ENCODE measurements at places on chromosomes 12 and 14. TPM values are rescaled to one million over a fixed set of nuclear protein-coding genes. Genes with fewer than 3 reads are reported as not detected.

- peak; percentile 56 for DNase-seq
These were observed 795 bp downstream of the STAT6 start for GRCh38 chr12:57110104-57111030.

The JPH4 gene
- total RNA-seq: not detected

DNA sequence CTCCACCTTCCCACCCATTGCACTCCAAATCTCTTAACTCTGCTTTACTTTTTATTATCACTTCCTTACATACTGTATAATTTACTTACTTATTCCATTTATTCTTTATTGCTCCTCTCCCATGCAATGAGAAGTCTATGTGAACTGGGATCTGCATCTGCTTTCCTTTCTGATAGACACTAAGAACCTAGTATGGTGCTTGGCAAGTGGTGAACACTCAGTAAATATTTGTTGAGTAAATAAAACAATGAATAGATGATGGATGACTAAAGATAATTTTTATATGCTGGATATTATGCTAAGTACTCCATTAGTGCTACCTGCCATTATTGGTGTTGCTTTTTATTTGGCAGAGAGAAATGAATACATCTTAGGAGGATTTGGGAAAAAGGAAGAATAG lies 151.0 kb downstream of the TPH2 start:
- DNase-seq: no peak

DNA sequence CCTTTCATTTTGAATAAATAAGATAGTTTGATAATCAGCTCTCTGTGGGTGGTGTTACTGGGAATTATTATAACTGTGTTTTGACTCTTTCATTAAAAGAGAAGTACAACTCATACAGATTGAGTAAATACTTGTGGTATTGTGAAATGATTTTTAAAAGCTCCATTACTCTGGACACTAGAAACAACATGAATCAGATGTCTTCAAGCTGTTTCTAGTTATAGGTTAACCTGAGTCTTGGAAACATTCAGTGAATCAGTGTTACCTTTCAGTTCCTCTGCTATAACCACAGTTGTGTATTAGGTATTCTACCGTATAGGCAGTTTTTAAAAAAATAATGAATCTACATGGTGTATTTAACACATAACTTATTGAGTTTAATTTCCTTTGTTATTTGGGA lies 128.4 kb upstream of the SSTR1 start:
- DNase-seq: no peak

GRCh38 chr12:46177837-46178608 lies 90.8 kb downstream of the SLC38A1 start:
- DNase-seq: no peak

DNA sequence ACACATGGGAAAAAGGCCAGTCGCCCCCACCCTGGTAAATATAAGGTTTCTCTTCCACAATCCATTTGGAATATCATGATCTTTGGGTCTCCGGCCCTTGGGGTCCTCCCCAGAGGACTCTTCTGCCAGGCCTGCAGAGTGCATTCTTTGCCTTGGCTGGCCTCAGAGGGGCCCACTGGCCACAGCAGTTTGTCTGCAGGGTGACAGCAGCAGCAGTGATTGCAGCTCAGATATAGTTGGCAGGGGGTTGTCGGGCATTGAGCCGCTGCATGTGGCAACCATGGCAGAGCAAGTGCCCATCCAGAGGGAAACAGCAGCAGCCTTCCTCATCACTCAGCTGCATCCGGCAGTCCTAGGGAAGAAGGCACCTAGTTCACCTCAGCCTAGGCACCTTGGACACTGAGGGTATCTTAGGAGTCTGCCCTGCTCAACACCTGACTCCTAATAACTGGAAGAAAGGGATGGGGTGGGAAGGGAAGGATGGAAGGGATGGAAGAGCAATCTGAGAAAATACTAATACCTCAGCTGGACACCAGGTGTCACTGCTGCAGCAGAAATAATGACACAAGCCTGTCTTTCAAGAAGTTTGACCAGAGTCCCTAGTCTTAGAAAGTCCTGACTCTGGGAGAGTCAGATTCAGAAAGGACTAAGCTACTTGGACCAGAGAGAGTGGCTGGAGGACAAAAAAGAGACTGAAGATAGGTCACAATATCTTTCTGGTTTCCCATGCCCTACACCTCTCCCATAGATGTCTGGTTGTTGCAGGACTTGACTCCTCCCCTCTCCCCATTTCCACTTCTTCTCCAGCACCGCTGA lies 8.9 kb downstream of the AJUBA start:
- no peak for DNase-seq

- peak; percentile 40 for DNase-seq
These were observed at the start of gene LGALS3 for GRCh38 chr14:55129086-55129427. LGALS3 (plus strand) TSS chr14:55129252; CDS start chr14:55137374, 8,122 bp downstream.

The ING4 gene
- total RNA-seq: 15.0 TPM

DNA sequence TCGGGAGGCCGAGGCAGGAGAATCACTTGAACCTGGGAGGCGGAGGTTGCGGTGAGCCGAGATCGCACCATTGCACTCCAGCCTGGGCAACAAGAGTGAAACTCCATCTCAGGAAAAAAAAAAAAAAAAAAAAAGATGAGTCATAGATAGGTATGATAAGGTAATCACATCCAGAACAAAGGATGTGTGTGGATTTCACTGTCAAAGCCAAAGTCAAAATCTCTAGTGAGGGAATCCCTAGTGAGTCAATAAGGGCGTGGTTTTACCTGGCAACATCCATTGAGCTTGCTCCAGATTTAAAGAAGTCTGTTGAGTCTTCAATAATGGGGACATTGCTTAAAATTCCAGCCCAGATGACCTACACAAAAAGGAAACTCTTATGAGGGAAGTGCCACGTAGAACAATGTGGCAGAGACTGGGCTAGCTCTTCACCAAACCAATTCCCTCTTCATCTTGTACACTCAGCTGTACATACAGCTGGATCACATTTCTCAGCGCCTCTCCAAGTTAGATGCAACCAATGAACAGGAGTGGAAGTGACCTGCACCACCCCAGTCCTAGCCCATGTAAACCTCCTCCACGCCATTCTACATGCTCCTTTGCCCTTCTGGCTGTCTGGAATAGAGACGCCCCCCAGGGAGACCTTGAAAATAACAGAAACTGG lies 23.4 kb downstream of the ALDH1L2 start:
- DNase-seq: no peak

The RAPGEF3 gene
- total RNA-seq: 4.7 TPM

DNA sequence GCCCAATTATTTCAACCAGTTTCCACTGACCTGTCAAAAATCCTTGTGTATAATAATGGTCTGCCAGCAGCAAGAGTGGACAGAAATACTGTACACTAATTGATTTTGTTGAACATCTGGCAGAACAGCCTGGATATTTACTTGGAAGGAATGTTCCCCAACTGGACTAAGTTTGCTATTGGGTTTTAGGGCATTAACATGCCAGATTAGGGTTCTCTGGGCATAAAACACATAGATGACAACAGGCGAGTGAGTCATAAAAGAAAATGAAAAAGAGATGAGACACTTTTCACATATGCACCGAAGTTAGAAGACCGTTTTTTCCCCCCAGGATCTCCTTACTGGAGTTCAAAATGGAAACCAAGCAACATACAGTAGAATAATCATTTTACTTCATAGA lies 236.3 kb upstream of the NAV3 start:
- no peak for DNase-seq

GRCh38 chr12:121522971-121523370 lies 57.9 kb downstream of the KDM2B start:
- DNase-seq: no peak

The CLEC1B gene
- total RNA-seq: not detected

- no peak for DNase-seq
These were observed 31.2 kb downstream of the TAS2R7 start for GRCh38 chr12:10771132-10771733.

DNA sequence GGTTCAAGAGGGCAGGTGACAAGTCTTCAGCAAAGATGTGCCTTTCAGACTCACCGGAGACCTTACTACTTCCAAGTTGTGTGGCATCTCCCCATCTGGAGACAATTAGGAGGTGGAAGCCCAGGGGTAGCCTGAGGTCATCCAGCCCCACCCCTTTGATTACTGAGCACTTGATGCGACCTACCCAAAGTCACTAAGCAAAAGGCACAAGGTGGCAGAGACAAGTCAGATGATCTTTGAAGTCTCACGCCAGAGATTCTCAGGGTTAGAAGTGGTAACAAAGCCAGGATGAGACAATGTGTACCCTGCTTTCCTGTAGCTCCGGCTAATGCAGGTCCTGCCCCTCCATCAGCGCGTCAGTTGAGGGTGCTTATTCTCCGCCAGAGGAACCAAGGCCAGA lies 1.4 kb upstream of the FOXN3 start:
- no peak for DNase-seq

GRCh38 chr14:32710731-32711680 lies 227.7 kb upstream of the NPAS3 start:
- DNase-seq: no peak

GRCh38 chr12:119375075-119375882 lies 40.8 kb downstream of the CCDC60 start:
- DNase-seq: peak; percentile 14

DNA sequence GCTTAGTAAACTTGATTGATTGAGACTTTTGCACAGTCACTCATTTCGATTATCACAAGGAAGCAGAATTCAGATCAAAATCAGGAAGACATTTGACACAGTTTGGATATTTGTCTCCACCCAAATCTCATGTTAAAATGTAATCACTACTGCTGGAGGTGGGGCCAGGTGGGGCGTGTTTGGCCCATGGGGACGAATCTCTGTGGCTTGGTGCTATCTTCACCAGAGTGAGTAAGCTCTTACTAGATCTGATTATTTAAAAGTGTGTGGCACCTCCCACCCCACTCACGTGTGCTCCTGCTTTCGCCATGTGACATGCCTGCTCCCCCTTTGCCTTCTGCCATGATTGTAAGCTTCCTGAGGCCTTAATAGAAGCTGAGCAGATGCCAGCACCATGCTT lies 291.4 kb downstream of the PCNX1 start:
- no peak for DNase-seq

GRCh38 chr14:59120921-59121320 lies 67.5 kb upstream of the DAAM1 start:
- DNase-seq: no peak

DNA sequence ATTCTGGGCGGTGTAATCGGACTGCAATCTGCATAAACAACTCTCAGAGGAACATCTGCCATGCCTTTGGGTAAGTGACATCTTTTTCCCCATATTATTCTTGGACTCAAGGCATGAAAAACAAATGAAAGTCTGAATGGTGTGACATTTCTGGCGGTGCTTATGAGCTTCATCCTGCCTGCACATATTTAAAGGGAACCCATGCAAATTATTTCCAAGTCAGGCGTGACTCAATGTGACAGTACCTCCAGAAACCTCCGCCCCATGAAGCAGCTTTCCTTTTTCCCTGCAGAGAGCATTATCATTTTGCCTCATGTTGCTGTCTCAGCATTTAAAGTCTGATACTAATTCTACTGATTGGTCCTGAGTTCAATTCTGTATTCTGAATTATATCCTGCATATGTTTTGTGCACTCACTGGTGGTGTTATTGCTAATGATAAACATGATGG lies 585.4 kb downstream of the SNAPC1 start:
- no peak for DNase-seq

Measured in activated T-helper 1 cell treated with anti-CD3 and anti-CD28 coated beads, Interleukin-12 subunit alpha, Interleukin-12 subunit beta, Interleukin-2, Interleukin-4 antibody, amounts not matched to agents 30 ng/mL and 10 ng/mL and 1 ng/mL, durations not matched to agents 14 hours and 24 hours and 36 hours (primary cell).